Stimulated activated CD8-positive, alpha-beta memory T cell treated with anti-CD3 and anti-CD28 coated beads, Interleukin-7, amount 100 ng/mL, for 1 hour (primary cell): ENCODE measurements at places on chromosomes 5 and 9.

DNA sequence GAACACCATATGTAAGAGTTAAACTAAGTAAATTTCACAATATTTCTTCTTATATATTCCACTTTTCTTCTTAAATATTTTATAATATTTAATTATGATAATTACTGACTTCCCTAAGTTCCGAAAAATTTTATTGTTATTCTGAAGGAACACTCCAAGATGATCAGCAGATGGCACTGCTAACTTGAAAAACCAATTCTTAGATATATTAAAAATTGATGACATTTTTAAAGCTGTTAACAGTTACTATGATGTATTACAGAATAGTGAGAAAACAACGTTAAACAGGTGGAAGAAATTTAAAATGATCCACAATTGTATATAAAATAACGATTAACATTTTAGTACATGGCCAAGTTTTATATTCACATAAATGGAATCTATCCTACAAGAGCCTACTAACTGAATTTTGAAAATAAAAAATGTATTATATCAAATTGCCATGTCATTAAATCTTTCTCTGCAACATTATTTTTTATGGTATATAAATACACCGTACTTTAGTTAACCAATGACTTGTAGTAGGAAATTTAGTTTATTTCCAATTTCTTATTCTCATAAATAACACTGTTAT lies 30.1 kb upstream of the MUSK start:
- DNase-seq = no peak

DNA sequence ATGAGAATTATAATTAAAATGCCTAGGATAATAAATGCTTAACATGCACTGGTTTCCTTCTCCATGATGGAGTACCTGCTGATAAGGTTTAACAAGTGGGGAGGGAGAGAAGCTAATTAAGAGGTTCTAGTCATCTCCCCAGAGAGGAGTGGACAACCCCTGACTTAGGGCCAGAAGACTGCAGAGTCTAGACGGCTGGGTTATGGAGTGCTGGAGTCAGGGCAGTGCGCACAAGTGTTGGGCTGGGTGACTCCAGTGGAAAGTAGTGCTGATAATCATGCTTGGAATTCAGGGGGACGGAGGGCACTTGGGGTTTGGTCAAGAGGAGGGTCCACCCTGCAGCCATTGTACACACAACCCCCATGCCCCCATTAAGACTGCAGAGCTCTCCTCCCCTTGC lies 32.8 kb upstream of the TGFBI start:
- no peak for DNase-seq

- DNase-seq = no peak
Measured at GRCh38 chr5:155540000-155540595, 526.5 kb downstream of the KIF4B start.

DNA sequence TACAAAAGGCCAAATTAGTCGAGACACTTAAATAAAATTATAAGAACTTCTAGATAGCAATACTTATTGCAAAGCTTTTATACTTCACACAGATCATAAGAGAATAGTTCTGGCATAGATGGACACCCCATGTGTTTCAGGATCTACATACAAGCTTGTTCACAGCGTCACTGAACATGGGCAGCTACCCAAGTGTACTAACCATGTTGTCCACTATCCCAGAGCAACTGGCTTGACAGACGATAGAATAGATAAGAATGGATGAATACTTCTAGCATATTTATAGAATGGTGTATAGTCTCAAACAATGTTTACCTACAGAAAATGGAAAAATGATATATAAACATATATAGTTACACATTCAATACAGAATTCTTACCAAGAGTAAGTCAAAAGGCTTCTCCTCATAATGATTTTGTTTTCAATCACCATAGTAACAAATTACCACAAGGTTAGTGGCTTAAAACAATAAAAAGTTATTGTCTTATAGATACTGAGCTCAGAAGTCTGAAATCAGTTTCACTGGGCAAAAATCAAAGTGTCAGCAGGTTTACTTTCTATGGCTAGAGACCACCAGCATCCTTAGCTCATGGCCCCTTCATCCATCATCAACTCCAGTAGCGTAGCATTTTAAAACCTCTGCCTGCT lies 446.7 kb downstream of the DMRTA1 start:
- no peak for DNase-seq

- DNase-seq = no peak
Measured at GRCh38 chr5:123066016-123066415, 23.0 kb upstream of the PRDM6 start.

- DNase-seq = no peak
Measured at GRCh38 chr9:127102176-127102575, 20.3 kb downstream of the ANGPTL2 start.

GRCh38 chr5:82698026-82698425 lies 379.2 kb downstream of the TMEM167A start:
- no peak for DNase-seq

GRCh38 chr5:32332966-32333365 lies 20.2 kb upstream of the MTMR12 start:
- no peak for DNase-seq

DNA sequence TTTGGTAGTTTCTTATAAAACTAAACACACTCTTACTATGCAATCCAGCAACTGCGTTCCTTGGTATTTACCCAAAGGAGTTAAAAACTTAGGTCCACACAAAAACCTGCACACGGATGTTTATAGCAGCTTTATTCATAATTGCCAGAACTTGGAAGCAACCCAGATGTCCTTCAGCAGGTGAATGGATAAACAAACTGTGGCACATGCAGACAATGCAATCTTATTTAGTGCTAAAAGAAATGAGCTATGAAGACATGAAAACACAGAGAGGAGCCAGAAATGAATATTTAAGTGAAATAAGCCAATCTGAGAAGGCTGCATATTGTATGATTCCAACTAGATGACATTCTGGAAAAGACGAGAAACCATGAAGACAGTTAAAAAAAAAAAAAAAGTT lies 10.7 kb downstream of the WNK2 start:
- no peak for DNase-seq

- DNase-seq = no peak
Measured at GRCh38 chr5:163407034-163407655, 30.2 kb upstream of the CCNG1 start.

DNA sequence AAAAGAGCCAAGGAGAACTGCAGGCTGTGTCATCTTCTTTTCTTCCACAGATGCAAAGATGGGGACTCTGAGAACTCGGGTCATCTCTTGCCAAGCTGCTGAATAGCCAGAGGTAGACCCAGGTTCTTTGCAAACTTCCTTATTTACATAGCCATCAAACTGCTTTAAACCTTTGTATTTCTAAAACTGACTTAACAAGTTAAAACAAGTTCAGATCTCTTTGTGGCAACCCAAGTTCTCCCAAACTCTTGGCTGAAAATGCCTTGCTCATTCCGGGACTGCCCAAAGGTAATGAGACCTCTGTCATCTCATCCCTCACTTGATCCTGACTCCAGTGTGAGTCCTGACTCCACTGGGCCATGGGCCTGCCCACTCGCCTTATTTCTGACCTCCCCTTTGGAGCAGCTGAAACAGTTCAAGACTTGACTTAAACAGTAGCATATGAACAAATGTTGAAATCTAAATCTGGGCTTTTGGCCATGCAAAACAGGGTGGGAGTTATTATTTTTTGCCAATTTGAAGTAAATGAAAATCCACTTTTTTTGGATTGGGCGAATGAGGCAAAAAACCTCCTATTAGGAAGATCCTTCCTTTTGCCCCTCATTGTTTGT lies 50.6 kb downstream of the FBXL7 start:
- no peak for DNase-seq

GRCh38 chr5:168128557-168128956 lies 162.9 kb upstream of the WWC1 start:
- DNase-seq = no peak

DNA sequence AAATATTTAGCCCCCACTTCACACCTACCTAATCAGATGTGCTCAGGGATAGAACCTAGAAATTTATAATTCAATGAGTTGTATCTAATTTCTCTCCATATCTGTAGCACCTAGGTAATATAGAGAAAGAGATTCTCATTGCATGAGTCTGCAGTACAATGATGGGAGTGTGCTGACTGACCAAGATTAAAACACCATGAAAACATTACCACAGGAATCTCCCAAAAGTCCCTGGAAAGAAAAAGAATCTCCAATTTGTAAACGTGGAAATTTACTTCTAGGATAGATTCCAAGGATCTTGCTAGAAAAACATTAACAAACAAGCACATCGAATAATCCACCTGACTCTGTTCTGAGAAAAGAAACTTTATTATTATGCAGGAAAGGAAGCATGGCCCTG lies 45.0 kb upstream of the DMRTA1 start:
- no peak for DNase-seq

GRCh38 chr9:98989036-98990000 lies 45.6 kb downstream of the COL15A1 start:
- no peak for DNase-seq

DNA sequence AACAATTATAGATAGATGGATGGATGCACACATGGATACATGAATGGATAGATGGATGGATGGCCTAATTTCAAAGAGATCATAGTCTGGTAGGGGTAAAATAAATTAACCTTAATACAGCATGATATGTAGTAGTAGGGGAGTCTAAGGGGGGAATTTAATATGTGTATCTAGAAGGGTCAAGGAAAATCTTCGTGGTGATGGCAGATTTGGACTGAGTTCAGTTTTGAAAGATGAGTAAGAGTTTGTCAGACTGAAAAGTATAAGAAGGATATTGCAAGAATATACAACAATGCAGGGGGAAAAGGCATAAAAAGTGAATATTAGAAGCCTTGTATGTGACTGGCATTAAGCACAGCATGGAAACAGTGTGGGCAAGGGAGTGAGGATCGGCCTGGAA lies 98.7 kb downstream of the ZNF462 start:
- no peak for DNase-seq

DNA sequence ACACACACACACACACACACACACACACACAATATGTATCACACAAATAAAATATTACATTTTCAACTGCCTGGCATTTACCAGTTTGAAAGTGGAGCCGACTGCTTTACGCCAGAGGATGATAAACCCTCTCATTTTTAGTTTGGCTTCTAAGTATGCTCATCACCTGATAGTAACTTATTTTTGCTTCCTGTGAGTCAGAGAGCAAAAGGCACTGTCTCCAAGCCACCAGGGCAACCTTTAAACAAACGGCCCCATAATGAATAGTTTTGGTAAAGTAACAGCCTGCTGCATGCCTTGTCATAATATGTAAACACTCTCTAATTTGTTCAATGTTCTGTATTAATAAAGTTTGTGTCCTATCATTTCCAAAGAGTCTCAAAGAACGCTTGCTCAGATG lies 26.9 kb downstream of the KLF4 start:
- no peak for DNase-seq

- DNase-seq = no peak
Measured at GRCh38 chr5:138824924-138825863, 49.9 kb downstream of the LRRTM2 start.

GRCh38 chr9:129863059-129863690 lies 27.9 kb downstream of the USP20 start:
- DNase-seq = peak; percentile 45

GRCh38 chr9:105280691-105281090 lies 36.2 kb downstream of the SLC44A1 start:
- no peak for DNase-seq

- no peak for DNase-seq
Measured at GRCh38 chr5:172886974-172887501, 53.0 kb downstream of the ERGIC1 start.

- DNase-seq = no peak
Measured at GRCh38 chr9:107698779-107699178, 209.2 kb upstream of the KLF4 start.

- DNase-seq = no peak
Measured at GRCh38 chr5:107813559-107813958, 142.8 kb upstream of the EFNA5 start.

DNA sequence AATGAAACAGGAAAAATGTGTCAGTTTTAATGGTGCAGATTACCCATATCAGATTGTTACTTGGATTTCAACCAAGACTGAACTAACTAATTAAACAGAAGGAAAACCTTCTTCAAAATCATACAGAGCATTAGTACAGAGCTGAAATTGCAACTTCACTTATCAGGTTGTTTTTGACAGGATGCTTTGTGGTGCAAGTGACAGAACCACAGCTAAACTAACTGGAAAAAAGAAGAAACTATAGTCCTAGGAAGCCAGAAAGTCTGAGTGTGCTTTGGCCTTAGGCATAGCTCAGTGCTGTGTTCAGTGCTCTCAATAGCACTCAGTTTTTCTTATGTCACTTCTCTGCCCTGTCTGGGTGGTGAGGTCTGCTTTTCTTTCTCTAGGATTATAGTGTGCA lies 267.4 kb downstream of the CHSY3 start:
- no peak for DNase-seq

DNA sequence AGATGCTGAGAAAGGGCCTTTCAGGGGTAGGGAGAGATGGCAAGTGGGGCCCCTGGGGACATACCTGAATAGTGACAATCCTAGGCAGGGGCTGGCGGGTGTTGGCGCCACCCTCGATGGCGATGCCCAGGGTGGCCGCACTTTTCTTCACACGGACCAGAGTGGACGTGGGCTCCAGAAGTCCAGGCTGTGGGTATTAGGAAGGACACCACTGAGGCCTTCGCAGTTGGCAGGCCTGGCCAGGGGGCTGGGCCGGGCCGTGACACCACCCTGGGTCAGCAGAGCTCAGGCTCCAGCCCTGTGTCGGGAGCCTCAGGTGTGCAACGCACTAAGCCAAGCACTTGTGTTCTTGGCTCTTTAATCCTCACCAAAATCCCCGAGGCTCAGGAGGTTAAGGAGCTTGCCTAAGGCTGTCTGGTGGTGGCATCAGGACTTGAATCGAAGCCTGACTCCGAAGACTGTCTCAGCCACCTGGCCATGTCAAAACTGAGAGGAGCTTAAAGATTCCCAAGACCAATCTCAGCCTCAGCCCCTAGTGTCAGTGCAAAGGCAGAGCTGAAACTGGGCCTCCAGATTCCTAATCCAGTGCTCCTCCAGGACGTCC lies 15.5 kb upstream of the AKNA start:
- no peak for DNase-seq
